GM13977 (cell line): ENCODE measurements at places on chromosomes 3 and 15.

- DNase-seq, result no peak
Observed at GRCh38 chr3:190197346-190197763, 76.7 kb upstream of the P3H2 start.

DNA sequence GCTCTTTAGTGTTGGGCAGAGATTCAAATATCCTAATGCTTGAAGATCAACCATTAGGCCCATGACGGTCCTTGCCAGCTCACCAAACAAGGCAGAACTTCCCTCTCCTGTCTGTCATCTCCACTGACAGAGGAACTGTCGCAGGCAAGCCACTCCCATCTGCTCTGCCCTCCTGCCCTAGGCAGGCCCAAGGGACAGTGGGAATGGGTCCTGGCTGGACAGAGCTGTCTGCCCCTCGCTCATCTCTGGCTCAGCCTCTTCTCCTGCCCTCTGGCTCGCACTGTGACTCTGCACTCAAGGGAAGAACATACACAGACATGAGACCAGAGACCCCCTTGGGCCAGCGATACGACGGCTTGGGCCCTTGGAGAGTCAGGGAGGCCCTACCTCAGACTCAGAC, 7.6 kb upstream of the MUSTN1 start:
- DNase-seq, result no peak

DNA sequence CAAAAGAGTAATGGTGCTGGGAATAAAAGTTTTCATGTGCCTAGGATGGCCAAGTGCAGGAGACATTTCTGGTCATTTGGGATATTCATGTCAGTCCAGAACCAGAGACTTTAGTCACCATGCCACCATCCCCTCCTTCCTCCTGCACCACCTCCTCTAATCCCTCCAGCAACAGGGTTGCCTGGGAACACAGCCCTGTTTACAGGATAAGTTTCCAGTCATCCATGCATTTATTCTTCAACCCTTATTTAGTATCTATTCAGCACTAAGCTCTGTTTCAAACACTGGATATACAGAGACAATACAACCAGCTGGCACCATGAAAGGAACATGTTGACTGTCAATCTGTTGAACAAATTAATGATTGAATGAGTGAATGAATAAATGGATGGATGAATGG, 211.7 kb downstream of the CLSTN2 start:
- no peak for DNase-seq

GRCh38 chr15:96330064-96330449, 443 bp upstream of the NR2F2 start:
- DNase-seq, result no peak

DNA sequence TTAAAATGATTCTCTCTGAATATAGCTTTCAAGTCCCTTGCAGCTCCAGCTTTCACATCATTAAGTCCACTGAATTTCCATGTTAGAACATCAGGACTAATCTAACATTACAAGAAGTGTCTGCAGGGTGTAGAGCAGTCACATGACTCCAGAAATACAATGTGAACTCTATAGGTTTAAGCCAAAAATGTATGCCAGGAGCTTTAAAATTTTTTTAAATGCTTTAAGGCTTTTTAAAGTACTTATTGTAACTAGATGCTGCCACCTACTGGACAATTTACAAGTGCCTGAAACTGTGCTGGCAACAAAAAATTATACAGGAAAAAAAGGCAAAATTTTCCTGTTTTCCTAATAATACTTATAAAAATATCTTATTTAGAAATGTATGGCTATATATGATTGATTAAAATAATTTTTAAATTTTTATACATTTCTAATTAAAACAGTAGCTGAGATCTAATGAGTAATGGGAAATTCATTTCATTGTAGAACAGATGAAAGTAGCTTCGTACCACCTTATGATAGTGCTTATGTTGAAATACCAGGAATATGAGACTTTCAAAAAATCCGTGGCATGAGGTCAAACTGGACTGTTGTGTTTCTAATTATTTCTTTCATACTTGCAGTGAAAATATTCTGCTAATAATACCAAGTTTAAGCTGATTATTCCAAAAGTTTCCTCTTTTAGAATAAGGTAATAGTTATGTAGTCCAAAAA, 25.7 kb downstream of the FSIP1 start:
- DNase-seq, result no peak

GRCh38 chr15:99590913-99591646, 25.3 kb downstream of the MEF2A start:
- DNase-seq, result no peak

DNA sequence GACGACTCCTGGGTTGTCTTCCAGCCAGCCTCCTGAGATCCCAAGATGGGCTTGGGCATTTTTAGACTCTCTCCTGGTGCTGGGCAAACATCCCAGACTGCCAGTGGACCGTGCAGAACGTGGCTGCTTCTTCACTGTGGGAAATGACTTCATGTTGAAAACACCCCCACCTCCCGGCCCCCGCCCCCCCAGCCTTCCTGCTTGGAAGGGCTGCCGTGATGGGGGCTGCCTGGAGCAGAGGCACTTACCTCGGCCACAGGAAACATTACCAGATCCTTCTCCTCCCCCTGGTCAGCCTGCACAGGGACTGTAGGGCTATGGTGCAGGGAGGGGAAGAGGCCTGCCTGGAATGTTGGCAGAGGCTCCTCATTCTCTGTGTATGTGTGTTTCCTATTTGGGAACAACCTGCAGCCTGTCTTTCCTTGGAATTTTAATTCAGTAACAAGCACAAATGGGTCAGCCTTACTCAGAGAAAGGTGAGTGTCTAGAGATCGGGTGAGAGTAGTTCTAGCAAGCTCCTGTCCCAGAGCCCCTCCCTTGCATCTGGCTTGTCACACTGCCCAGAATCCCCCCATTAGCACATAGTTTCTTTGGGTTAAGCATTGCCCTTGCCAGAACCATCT, 90.8 kb downstream of the ANP32A start:
- DNase-seq, result no peak

- DNase-seq, result no peak
Observed at GRCh38 chr3:58243976-58244585, 6.5 kb downstream of the ABHD6 start.

DNA sequence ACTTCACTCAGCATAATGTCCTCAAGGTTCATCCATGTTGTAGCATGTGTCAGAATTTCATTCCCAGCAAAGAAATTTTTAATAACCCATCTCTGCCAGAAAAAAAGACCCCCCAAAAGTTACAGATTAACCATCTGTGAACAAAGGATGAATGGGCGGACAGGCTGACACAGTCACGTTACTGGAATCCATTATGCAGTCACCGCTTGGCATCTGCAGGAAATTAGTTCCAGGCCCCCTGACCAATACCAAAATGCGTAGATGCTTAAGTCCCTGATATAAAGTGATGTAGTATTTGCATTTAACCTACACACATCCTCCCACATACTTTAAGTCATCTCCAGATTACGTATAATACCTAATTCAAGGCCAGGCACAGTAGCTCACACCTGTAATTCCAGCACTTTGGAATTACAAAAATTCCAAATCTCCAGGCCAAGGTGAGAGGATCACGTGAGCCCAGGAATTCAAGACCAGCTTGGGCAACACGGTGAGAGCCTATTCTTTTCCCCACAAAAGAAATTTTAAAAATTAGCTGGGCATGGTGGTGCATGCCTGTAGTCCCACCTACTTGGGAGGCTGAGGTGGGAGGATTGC, 1.5 kb upstream of the SLC12A8 start:
- DNase-seq, result no peak

DNA sequence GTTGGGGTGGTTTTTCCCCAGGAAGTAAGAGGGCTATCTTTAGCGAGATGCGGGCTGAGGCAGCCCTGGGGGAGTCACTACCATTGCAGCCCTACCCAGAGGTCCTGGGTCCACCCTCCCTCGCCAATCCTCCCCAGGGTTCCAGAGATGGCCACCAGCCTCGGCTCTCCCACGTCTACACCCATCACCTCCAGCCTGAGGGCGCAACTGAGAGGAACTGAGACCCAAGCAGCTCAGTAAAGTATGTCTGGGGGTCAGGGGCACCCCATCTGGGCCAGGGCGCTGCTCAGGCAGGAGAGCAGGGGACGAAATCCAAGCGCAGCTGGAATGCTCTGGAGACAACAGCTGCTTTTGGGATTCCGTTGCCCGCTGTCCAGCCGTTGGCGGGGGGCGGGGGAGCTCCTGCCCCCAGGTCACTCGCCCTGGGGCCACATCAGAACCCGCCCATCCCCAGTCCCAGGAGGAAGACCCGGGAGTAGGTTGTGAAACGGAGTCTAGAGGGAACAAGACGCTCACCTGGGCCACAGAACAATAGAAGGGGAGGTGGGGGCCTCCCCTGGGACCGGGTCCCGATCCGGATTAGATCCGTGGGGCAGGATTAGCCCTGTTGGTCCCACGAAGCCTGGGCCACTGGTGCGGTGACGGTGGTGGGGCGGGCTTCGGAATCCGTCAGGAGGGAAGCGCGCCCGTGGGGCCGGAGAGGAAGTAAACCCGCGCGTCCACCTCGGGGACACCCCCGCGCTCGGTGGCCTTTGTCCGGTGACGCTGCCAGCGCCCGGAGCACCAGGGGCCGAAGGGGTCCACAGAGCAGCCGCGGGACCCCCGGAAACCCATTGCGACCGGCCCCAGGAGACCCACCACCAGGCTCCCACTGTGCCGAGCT, 1.4 kb upstream of the NDUFAF3 start:
- peak; percentile 67 for DNase-seq

DNA sequence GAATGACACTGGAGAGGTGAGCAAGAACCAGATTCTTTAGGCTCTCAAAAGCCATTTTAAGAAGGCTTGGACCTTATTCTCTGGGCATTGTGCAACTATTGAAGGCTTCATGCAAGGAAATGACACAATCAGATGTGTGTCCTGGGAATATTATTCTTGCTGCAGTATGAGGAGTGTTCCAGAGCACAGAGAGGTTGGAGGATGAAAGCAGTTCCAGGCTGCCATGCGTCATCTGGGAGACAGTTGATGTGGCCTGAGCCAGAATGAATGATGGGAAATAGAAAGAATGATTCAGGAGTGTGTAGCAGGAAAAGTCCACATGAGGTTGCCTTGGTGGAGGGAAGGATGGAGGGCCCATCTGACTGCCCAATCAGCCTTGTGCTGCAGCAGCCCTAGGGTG, 123.1 kb downstream of the CHCHD6 start:
- no peak for DNase-seq

DNA sequence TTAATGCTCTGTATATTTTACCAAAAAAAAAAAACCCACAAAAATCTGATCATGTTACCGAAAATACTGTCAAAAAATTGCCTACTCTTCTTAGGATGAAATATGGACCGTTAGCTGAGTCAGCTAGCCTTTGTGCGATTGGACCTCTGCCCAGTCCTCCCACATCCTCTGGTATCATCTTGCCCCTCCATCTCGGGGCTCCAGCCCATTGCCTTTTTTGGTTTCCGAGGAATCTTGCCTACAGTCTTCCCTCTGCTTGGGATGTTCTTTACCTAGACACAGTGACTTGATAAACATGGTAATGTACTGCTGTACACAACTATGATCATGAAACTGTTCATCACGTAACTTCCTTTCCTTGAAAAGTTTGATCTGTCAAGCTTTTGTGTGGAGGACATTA, 371.4 kb downstream of the SV2B start:
- no peak for DNase-seq
